Caudate nucleus (tissue), 63 donors: ENCODE measurements at places on chromosomes 12 and 14.
A peak's percentile ranks its signal among the peaks of the same experiment; 100 is the strongest.

- no peak for DNase-seq
Observed at GRCh38 chr12:127881371-127882140, 385.4 kb upstream of the TMEM132C start.

GRCh38 chr14:98223106-98223505 is 1048.9 kb downstream of the BCL11B start:
- no peak for DNase-seq

DNA sequence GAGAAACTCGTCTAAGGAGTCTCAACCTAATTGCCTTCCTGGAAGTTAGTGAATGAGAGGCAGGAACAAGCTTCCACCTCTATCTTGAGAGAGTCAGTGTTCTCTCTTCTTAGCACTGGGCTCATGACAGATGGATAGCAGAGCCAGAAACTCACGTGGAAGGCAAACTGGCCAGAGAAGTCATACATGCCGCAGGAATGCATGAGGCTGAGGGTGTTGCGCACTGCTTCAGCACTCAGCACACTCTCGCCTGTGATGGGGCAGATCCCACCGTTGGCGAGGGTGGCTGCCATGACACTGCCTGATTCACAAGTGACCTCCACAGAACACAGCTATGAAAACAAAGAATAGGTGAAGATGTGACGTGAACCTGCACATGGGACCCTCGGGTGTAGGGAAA is 6.0 kb downstream of the SPRYD4 start:
- no peak for DNase-seq

DNA sequence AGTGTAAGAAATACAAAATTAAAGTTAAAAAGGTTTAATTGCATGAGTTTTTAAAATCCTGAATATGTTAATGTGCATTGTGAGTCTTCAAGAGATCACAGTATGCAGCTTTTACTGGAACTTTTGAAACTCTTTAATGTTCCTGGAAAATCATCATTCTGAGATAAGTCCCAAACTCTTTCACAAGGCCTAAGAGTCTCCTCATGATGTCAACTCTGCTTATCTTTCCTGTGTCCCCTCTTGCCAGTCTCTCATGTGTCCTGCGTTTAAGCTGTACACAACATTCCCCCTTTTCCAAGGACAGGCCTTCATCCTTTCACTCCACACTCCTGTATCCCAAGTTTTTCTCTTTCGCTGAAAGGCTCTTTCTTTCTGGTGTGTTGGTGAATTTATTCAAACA is 380.1 kb downstream of the SOX5 start:
- DNase-seq, result no peak

DNA sequence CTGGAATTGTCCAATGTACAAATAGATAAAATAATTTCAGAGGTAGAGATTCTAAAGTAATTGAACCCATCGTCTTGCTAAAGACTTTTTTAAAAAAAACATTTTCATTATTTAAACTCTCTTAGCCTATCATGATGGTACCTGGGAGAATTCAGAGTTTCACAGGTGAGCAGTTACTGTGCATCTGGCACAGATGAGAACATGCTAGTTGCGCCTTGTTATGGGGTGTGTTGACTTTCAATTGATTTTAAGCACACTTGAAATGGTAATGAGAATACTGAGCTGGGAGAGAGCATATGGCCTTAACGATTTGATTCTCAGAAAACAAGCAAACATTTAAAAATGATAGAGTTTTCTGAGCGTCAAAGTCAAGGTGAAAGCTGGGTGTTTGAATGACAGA is 66.6 kb downstream of the FLRT2 start:
- DNase-seq, result no peak

GRCh38 chr12:109612975-109613502 is 39.4 kb downstream of the MVK start:
- DNase-seq, result no peak

DNA sequence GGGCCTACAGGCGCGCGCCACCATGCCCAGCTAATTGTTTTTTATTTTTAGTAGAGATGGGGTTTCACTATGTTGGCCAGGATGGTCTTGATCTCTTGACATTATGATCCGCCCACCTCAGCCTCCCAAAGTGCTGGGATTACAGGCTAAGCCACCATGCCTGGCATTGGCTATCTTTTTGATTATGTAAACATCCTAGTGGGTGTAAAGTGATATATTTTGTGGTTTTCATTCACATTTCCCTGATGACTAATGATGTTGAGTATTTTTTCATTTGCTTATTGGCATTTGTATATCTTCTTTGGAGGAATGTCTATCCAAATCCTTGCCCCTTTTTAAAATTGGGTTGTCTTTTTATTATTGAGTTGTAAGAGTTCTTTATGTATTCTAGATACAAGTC is 16.3 kb downstream of the CREBL2 start:
- no peak for DNase-seq

DNA sequence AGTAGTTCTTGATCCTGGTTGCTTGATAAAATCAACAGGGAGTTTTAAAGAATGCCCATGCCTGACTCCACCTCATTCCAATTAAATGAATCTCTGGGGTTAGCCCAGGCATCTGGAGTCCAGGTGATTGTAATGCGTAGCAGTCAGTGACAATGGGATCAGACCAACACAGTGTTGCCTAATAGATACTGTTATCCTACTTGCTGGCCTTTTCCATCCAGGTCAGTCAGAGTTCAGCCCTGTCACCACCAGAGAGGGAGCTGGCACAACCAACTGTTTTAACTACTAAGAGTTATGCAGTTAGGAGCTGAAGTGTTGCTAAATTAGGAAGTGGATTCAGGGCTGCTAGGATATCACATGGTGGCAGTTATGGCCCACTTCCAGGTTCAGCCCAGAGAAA is 107.1 kb downstream of the GPR135 start:
- DNase-seq, result no peak

DNA sequence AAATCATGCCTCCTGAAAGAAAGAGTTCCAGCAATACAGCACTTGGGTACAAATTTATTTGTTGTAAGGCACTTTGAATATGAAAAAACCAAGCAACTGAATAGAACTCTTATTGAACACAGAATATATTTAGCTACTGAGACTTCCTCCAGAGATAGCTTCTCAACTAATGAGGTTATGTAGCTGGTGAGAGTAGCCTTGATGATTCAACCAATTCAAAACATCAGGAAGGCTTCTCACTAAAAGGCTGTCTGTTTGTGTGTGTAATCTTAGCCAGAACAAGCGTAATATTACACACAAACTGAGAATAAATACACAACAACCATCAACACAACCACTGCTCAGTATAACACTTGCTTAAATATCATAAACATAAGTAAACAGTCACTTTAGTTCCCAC is 20.4 kb downstream of the EIF2B2 start:
- DNase-seq, result no peak

GRCh38 chr14:68807987-68808386 is 15.1 kb upstream of the ZFP36L1 start:
- DNase-seq, result no peak

- no peak for DNase-seq
Observed at GRCh38 chr12:131872154-131873051, 22.0 kb upstream of the ULK1 start.

DNA sequence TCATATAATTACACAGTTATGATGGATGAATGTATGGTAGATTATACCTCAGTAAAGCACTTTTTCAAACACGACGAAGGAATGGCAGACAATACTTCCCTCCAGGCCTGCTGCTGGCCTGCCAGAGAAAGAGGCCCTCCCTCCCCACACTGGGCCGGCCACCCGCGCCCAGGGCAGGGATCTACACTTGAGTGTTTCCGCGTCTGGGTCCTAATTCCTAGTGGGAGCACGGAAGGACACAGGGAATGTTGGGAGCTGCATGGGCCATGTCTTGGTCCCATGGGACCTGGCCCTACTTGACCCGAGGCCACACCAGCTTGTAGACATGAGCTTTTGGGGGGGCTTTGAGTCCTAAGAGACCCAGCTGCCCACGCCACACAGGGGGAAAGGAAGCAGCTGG is 52.0 kb downstream of the STX2 start:
- no peak for DNase-seq

DNA sequence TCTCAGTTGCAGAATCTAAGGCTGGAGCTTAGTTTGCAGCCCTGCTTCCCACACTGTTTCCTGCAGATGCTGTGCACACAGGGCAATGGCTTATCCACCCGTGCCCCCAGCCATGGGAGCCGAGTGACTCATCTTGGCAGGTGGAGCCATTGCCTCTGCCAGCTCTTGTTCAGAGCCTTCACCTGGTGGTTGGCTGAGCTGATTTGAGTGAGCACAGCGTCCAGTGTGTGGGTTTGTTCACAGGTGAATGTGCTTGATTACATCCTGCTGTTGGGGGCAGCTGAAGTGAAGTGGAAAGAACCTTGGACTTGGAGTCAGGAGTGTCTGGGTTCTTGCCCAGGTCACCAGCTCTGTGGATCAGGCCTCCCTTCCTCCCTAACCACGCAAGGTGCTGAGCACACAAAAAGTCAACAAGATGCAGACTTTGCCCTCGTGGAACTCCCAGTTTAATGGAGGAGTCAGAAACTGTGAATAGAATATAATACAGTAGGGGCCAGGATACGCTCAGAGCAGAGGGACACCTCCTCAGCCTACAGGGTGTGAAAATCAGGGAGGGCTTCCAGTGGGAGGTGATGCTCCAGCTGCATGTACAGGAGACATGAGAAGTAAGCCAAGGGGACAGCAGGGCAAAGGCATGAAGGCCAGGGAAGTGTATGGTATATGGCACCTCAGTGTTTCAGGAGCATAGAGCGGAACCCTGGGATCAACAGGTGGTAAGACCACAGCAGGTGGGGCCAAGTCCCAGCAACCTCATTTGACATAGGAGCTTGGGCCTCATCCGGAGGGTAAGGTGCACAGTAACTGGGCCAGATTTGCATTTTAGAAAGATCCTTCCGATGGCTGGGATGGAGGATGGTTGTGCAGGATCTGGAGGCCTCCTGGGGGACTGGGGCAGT is 22.8 kb downstream of the JDP2 start:
- no peak for DNase-seq

- DNase-seq, result no peak
Observed at GRCh38 chr14:100810861-100811461, 15.0 kb upstream of the MEG3 start.

- DNase-seq, result peak; percentile 12
Observed at GRCh38 chr14:70073924-70074566, 114.7 kb downstream of the SLC8A3 start.

DNA sequence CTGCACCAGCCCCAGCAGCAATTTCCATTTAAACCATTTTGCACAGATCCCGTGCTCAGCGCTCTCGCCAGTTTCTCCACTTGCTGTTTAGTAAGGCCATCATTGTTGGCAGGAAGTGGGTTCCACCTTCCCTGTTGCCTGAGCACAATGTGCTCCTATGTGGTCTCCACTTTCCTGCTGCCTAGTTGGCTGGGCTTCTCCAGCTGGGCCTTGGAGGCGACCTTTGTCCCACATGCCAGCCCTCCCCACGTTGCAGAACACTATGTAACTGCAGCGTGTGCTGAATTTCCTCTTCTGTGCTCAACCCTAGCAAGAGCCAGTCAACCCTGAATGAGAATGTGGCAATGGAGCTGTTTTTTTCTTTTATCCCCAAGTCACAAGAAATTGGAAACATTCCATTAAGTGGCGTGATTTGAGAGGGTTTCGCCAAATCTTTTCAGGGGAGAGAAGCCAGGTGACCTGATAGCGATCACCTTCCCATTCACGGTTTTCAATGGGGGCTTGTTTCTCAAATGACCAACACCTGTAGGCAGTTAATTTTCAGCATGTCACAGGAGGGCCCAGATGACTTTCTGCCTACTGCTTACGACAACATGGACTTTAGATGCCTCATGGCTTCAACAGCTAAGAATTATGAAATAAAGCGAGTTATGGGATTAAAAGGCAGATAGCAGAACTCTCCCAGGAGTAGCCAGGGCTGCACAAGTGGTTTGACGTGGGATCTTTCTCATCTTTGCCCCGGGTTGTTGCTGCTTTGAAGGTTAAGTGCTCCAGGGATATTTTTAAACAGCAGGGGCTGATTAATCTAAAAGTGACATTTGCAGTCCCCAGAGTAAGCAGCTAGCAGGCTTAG is at the start of gene ACACB:
ACACB (plus strand) TSS at position 830 of the 853 bp plus-strand sequence. CDS start 22,819 bp downstream, outside the sequence.
- peak; percentile 71 for DNase-seq

- no peak for DNase-seq
Observed at GRCh38 chr14:89117012-89117411, 292.6 kb downstream of the TTC8 start.

- no peak for DNase-seq
Observed at GRCh38 chr12:39692258-39692853, 72.8 kb upstream of the ABCD2 start.

- DNase-seq, result no peak
Observed at GRCh38 chr14:46432516-46432915, 219.1 kb downstream of the RPL10L start.

DNA sequence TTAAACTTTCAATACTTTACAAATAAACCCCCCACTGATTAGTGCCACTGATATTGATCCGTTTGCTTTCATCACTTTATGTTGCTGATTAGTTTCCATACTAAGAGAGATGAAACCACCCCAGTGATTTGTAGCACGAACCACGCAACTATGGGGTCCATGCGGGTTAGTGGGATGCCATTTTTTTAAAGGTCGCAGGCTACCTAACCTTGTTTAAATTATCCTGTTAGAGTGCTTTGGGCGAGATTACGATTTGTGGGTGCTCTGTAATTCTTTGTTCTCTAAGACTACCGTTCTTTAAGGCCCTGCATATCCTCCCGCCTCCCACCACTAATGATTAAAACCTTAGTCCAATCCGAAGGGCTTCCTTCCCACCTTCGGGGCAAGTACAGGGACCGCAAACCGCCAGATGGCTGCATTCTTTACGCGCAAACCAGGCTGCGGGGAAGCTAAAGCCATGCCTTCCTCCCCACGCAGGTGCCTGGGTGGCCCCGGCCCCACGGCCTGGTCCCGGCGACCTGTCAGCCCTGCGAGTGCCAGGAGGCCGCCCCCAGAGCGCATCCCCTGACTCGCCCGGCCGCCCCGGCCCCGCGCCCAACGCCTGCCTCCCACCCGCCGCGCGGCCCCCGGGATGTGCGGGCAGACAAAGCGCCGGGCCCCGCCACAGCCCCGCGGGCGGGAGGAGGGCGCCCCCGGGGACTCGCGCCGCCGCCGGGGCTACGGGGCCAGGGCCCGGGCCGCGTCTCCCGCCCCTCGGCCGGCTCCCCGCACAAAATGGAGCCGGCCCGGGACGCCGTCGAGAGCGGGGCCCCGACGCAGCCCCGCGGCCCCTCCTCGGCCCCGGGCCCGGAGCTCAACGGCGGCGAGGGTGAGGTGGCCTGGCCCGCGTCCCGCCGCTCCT is 759 bp downstream of the NFYB start:
- DNase-seq, result no peak

DNA sequence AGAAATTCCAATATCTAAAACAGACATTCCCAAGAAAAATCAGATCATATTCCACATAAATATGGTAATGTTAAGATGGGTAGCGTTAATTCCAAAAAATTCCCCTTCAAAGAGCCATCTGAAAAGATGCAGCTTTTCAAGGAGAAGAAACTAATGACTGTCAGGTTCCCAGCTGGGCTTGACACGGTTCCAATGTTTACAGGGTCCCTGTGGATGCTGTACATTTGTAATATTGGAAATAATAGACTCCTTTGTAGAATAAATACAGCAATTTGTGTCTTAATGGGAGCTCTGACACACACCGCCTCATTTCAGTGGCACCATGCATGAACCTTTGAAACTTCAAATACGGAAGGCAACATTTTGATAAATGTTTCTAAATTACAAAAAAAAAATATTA is 140.6 kb downstream of the ITPR2 start:
- DNase-seq, result no peak

- DNase-seq, result no peak
Observed at GRCh38 chr12:90333939-90334338, 621.0 kb downstream of the CCER1 start.
